Lower leg skin (tissue), 4 donors: ENCODE measurements at places on chromosomes 3 and 15.

GRCh38 chr15:89885611-89886010 is 8.2 kb downstream of the AP3S2 start:
- no peak for DNase-seq

GRCh38 chr15:74406992-74407705 is 26.6 kb downstream of the SEMA7A start:
- no peak for DNase-seq

- no peak for DNase-seq
Observed at GRCh38 chr3:185995352-185995751, 57.5 kb upstream of the TRA2B start.

DNA sequence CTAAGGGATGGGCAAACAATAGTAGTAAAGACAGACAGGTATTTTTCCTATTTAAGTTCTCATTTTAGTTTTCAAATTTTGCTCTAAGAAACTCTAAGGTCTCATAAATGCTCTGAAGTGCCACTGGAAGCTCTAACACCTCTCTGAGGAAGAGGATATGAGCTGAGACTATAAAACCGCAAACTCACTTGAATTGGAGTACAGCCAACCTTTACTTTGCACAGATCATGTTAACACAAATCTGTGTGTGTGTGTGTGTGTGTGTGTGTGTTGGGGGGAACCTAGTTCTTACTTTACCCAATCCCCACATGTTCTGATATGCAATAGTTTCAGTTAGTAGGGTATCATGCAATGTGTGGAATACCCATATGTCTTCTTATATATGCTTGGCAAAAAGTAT is 446.8 kb downstream of the CHL1 start:
- DNase-seq, result no peak

- DNase-seq, result no peak
Observed at GRCh38 chr3:70821602-70822001, 509.2 kb upstream of the MDFIC2 start.

GRCh38 chr3:11705049-11705448 is 61.3 kb upstream of the VGLL4 start:
- DNase-seq, result no peak

GRCh38 chr15:80803580-80804525 is 24.7 kb downstream of the CEMIP start:
- no peak for DNase-seq

- no peak for DNase-seq
Observed at GRCh38 chr3:69761896-69762767, 22.9 kb downstream of the MITF start.

DNA sequence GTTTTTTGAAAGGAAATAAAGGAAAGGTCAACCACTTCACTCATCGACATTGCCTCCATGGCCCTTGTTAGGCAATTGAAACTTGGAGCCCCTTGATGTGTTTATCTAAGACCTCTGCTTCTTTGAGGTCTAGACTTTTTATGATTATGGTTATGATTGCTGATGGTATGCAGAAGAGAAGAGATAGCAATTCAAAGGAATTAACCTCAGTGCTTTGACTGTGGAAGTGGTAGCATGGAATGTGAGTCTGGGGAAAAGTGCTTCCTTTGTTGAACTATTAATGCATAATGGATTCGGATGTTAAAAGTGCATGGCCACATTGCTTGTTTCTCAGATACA is 46.1 kb downstream of the FNDC3B start:
- no peak for DNase-seq

- no peak for DNase-seq
Observed at GRCh38 chr15:83210619-83211018, 3.0 kb upstream of the HDGFL3 start.

GRCh38 chr3:123632161-123632655 is 47.4 kb upstream of the HACD2 start:
- no peak for DNase-seq

DNA sequence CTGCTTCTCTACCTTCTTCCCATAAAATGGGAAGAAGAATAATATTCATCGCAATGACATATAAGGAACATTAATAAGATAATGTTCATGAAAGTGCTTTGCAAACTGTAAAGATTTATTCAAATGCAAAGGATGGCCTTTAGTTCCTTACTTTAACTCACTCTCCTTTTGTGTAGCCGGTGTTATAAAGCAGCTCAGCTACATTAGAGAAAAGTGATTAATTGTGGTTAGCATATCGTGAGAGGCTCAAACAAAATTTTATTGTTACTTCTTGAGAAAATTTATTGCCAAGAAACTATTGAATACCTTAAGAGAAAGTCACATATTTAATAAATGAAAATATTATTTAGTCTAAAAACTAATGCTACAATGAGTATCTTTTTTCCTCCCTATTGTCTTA is 250.7 kb upstream of the NR2E3 start:
- no peak for DNase-seq

- DNase-seq, result no peak
Observed at GRCh38 chr3:134992180-134992579, 197.1 kb downstream of the EPHB1 start.

DNA sequence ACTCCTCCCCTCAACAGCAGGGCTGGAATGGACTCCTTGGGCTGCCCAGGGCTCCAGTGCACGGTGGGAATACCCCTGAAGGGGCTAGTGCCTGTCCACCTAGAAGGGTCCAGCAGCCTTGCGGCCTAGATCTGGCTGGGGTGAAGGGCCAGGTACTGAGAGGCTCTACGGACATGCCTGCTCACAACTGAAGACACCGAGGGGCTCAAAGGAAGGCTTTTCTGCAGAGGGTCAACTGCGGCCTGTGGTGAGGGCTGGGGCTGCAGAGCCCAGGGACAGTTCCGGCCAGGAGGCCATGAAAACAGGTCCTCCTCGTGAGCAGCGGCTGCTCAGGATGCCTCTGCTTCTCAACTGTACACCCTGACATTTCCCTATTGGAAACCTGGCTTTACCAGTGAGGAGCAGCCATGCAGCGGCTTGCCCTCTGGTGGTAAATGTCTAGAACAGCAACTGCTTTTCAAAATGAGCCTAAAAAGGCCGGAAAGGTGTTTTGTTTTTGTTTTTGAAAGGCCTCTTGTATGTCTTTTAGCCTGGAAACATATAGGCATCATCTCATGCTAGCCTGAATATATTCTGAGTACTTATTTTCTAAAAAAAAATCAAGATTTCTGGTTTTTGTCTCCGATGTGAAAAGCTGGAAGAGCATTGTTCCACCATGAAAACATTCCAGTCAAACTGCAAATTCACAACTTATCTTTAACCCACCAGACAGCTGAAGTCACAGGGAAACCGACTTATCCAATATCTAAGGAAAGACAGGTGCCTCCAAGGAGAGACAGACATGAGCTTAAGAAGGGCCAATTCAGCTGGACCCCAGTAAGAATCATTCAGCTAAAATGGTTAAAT is 163.4 kb downstream of the KLF13 start:
- DNase-seq, result peak; percentile 87

DNA sequence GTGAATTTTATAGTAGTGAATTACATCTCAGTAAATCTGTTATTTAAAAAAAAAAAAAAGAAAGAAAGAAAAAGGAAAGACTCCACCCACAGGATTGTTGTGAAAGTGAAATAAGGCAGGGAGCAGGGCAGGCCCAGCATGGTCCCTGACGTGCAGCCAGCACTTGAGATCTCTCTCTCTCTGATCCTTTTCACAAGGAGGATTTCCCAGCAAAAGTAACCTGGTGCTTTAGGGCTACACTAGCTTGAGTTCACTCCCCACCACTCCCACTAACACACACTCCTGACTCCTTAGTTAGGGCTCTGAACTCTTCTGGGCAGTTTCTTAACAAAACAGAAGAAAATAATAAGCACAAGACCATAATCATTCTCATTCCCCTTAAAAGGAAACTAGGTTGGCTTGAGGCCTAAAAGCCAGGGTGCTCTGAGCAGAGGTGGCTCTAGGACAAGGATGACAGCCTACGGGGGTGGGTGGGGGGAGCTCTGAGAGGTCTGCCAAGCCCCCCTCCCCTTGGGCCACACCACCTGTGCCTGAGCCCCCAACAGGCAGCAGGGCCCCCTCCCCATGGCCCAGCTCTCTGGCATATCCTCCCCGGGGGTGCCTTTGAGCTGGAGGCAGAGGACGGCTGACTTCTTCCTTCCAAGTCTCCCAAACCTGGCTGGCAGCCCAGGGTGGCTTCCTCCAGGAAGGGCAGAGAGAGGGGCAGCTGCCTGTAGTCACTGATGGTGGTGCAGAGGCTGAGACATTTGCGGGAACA is 856 bp downstream of the TMEM40 start:
- no peak for DNase-seq

- no peak for DNase-seq
Observed at GRCh38 chr15:59158701-59159034, 48.0 kb upstream of the LDHAL6B start.

- no peak for DNase-seq
Observed at GRCh38 chr15:43771816-43772215, 5.0 kb downstream of the ELL3 start.

GRCh38 chr15:25543196-25543595 is 104.4 kb upstream of the UBE3A start:
- peak; percentile 41 for DNase-seq

GRCh38 chr3:186882150-186882524 is 39.6 kb downstream of the ADIPOQ start:
- no peak for DNase-seq

- peak; percentile 80 for DNase-seq
Observed at GRCh38 chr3:39196671-39197356, 4.4 kb upstream of the XIRP1 start.

DNA sequence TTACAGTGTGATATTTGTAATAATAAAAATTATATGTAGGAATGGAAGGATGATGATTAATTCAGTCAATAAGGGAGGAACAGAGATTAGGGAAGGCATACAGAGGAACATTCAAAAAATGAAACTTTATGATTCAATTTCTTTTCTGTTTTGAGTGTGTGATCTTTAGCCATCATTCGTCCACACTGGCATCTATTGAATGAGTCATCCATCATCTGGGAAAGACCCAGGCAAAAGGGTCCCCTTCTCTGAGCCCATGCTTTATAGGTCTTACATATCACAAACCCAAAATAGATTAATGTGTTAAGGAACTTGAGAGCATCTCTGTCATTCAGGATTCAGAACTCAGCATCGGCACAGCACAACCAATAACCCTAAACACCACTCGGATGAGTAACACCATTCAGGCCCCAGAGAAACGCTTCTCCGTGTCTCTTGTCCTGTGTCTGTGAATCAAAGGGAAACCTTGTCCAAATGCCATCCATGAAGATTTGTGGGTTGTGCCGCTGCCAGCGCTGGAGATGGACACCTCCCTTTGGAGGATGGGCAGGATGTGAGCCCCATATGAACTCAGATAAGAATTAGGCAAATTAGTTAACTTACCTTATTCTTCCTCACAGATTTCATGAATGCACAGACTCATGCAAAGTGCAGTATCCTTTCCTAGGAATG is 21.7 kb upstream of the TPM1 start:
- peak; percentile 34 for DNase-seq

- no peak for DNase-seq
Observed at GRCh38 chr3:107450254-107450893, 72.4 kb upstream of the BBX start.
